ENCODE measurements at places on chromosomes 13 and 19.

- no peak for DNase-seq
Measured at GRCh38 chr13:41224113-41225110, 30.0 kb upstream of the KBTBD7 start.

DNA sequence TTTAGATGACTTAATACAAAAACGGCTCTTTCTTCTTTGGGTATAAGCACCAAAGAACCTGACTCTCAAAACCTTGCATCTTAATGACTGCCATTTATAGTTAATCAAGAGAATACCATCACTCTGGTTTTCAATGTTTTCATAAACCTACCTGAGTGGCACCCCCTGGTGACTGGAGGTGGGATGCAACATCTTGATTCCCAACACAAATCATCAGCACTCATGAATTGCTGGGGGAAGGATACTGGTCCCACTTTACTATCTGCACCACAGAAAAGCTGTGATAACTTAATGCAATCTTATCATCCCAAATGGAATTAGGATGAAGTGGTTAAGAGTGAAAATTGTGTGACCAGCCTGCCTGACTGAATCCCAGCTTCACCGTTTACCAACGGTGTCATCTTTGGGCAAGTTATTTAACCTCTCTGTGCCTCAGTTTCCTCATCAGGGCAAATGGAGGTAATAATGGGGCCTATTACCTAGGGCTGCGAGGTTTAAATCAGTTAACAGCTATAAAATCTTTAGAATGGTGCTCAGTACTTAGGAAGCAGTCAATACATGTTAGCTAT lies 366.4 kb downstream of the KLF12 start:
- no peak for DNase-seq

DNA sequence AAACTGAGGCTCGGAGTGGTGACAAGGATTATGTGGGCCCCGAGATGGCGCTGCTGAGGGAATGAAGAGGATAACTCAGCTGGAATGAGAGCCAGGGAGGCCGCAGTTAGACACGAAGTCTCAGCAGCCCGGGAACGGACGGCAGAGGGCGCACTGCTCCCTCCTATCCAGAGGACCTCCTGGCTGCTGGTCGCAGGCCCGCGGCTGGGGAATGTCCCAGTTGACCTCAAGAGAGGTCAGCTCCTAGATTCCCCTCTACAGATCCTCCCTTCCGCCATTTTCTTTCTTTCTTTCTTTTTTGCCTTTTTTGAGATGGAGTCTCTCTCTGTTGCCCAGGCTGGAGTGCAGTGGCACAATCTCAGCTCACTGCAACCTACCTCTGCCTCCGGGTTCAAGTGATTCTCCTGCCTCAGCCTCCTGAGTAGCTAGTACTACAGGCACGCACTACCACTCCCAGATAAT lies 24.1 kb upstream of the ASPDH start:
- DNase-seq = peak; percentile 87

- DNase-seq = peak; percentile 6
Measured at GRCh38 chr13:22801402-22802003, 379.3 kb upstream of the SGCG start.

- DNase-seq = no peak
Measured at GRCh38 chr13:93307651-93308050, 81.0 kb downstream of the GPC6 start.

DNA sequence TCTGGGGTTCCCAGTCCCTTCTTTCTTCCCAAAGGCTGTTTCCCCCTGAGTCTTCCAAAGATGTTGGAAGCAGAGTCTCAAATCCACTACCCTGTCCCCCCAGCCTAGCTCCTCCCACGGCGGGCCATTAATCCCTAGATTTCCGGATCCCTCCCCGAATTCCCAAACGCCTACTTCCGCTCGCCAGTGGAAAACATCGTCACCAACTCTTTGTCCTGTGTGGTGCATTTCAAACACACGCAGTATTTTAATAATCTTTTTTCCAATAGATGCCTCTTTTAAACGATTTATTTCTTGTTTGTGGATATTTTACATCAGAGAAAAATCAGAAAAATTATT lies 610 bp downstream of the ZNF791 start:
- DNase-seq = peak; percentile 64

DNA sequence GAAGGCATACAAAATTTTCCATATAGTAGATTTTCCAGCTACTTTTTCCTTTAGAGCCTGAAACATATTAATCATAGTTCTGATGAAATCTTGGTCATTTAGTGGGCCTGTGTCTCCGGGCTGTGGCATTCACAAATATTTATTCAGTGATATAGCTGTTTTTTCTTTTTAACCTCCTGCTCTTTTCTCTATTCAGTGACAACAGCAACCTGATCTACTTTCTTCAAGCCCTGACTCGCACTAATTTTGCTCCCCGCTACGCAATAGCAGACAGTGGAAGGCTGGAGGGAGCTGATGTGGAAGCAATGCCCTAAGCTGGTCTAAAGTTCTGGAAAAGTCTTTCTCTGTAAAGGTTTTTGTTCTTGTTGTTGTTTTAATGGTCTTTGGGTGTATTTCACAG lies 289.7 kb downstream of the SLITRK6 start:
- no peak for DNase-seq

GRCh38 chr13:29547153-29547552 lies 48.3 kb downstream of the SLC7A1 start:
- no peak for DNase-seq

DNA sequence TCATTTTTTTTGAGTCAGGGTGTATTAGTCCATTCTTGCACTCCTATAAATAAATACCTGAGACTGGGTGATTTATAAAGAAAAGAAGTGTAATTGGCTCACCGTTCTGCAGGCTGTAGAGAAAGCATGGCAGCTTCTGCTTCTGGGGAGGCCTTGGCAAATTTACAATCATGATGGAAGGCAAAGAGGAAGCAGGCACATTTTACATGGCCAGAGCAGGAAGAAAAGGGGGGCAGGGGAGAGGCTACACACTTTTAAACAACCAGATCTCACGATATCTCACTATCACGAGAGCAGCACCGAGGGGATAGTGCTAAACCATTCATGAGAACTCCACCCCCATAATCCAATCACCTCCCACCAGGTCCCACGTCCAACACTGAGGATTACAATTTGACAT lies 44.5 kb upstream of the MIR17HG start:
- no peak for DNase-seq

- no peak for DNase-seq
Measured at GRCh38 chr13:45512098-45512496, 47.4 kb downstream of the COG3 start.

GRCh38 chr13:84607261-84608013 lies 725.2 kb upstream of the SLITRK1 start:
- no peak for DNase-seq

DNA sequence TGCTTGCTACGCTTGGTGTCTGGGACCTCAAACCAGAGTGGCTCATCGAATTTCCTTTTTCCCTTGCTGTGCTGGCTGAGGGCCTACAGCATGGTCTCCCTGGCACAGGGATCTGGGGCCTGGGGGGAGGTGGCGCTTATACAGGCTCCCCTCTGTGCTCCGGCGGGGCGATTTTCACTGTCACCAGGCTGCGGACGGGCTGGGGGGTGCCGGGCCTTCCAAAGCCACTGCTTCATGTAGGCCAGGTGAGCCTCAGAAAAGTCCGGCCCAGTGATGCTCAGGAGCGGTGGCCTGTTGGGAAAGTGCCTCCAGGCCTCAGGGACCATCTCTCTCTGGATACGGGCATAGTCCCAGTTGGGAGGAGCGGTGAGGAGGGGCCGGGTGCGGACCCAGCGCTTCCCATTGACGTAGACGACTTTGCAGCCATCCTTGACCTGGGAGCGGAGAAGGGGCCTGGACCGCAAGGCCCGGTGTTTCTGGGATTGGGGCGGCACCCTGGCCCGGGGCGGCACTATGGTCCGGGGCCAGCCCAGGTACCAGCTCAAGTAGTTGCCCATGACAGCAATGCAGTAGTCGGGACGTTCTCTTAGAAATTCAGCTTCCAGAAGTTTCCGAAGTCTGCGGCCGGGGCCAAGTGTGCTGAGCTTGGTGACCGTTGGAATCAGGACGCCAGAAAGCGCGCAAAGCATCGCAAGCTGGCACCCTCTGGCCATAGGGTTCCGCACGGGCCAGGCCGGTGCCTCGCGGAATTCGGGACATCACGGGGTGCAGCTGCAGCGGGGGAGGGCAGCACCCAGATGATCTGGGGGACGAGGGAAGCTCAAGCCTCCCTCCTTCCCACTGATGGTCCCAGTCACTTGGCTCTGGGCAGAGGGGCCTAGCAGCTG lies 255.9 kb downstream of the SLC7A1 start:
- no peak for DNase-seq

- no peak for DNase-seq
Measured at GRCh38 chr13:66506979-66507378, 723.2 kb downstream of the PCDH9 start.

DNA sequence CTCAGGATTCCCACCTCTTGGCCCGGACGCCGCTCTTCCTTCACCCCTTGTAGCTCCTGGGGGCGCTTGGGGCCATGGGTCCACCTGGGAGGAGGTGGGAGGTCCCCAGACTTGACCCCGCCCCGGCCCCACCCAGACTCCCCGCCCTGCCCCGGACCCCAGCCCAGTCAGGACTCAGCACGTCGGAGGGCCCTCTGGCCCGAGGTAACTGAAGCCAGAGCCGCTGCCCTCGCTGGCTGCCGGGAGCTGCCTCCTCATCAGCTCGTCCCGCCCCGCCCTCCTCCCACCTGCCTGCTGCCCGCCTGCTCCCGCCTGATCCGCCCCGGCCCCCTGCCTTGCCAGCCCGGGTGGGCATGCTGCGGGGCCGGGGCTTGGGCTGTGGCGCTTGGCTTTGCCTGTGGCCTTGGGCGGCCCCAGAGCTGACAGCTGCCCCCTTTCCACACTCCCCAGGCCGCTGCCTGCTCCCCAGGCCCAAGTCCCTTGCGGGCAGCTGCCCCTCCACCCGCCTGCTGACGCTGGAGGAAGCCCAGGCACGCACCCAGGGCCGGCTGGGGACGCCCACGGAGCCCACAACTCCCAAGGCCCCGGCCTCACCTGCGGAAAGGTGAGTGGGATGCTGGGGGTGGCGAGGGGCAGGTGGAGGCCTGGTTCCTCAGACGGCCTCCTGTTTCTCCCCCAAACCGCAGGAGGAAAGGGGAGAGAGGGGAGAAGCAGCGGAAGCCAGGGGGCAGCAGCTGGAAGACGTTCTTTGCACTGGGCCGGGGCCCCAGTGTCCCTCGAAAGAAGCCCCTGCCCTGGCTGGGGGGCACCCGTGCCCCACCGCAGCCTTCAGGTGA lies 9.4 kb downstream of the ARHGAP33 start:
- DNase-seq = no peak

DNA sequence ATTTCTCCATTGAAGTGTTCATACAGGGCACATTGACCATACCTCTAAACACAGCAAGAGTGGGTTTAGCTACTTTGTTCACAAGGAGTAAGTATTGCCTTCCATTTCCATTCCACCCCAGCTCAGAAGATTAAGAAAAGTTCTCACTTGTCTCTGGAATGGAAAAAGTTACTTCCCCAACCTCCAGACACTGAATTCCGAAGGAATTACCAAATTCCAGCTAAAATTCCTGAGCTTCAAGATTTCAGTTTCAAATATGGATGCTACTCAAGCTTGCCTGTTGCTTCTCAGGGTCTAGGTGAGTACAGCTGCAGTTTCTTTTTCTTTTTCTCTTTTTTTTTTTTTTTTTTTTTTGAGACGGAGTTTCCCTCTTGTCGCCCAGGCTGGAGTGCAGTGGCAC lies 33.6 kb downstream of the TEX26 start:
- no peak for DNase-seq

DNA sequence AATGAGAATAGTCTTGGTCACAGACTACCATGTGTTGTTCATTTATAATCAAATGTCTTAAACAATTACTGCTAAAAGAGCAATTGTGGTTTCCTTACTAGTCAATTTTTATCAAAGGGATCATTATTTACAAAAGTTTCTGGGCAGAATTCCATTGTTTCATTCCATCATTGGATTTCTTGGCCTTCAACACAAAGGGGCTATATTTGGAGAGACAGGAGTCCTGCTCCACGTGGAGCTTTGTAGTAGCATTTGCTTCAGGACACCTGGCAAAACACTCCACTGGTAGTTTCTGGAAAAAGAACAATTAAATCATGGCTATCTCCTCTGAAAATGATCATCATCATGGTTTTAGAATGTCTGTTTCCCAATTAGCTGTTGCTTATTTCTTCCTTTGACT lies 22.3 kb upstream of the STARD13 start:
- DNase-seq = no peak

GRCh38 chr19:29119590-29119989 lies 93.4 kb downstream of the UQCRFS1 start:
- peak; percentile 27 for DNase-seq

DNA sequence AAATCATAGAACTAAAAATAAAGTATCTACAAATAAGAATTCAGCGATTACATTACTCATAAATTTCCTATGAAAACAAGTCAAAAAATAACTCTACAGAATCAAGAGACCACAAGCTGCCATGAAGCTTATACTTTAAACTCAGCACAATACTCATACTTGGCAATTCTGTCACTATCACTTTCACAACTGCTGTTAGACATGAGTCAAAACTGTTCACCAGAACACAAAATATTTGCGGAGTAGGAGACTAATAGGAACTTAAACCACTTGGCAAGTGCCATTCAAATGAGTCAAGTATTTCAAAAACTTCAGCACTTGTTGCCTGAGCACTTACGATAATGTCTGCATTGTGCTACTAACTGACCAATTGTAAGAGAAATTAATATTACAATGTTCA lies 387.8 kb upstream of the GPC6 start:
- no peak for DNase-seq

GRCh38 chr19:6853868-6854267 lies 33.5 kb upstream of the ADGRE1 start:
- no peak for DNase-seq

DNA sequence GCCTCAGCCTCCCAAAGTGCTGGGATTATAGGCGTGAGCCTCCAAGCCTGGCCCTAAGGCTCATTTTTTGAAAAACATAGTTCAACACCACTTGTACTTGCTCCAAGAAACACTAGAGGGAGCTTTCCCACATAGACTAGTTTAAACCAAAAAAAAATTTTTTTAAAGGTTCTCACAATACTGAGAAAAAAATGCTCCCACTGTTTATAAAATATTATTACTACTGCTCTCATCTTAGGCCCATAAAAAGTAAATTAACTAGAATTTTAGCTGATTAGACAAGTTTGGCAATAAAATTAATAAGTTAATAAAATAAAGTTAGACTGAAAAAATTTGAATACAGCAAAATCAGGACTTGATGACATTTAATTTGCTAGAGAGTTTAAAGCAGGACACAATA lies 109.5 kb downstream of the TBC1D4 start:
- DNase-seq = peak; percentile 49

- DNase-seq = no peak
Measured at GRCh38 chr13:19052180-19052579, 129.4 kb downstream of the TUBA3C start.

DNA sequence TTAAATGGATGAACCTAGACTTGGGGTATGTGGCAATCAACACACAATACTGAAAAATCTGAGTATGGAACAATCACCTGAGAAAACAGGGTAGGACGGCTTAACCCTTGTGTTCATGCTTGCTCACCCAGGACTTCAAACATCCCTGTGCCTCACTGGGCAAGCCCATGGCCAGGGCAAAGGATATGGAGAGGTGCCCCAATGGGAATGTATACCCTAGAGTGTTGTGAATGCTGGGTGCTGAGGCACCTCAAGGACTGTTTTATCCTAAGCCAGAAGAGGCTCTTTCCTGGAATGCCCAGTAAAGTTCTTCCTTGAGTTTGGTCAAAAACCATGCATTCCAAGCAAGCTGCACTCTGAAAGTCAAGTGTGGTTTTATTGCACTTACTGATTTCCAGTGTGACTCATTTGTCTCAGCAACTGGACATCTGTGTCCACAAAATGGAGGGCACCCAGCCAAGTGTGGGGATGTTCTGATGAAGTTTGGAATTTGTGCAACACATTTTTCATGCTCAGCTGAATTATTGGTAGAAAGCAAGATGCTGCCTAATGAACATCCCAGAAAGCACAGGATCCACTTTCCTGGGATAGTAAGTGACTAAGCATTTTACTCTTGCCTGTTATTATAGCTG lies 531.3 kb downstream of the RFC3 start:
- DNase-seq = no peak

GRCh38 chr19:42519108-42519507 lies 9.2 kb downstream of the CEACAM1 start:
- DNase-seq = no peak

All from cerebellum (tissue), 4 donors.